ENCODE measurements at places on chromosomes 6 and 20.

GRCh38 chr6:137351890-137352289 lies 132.7 kb upstream of the IFNGR1 start:
- no peak for DNase-seq

DNA sequence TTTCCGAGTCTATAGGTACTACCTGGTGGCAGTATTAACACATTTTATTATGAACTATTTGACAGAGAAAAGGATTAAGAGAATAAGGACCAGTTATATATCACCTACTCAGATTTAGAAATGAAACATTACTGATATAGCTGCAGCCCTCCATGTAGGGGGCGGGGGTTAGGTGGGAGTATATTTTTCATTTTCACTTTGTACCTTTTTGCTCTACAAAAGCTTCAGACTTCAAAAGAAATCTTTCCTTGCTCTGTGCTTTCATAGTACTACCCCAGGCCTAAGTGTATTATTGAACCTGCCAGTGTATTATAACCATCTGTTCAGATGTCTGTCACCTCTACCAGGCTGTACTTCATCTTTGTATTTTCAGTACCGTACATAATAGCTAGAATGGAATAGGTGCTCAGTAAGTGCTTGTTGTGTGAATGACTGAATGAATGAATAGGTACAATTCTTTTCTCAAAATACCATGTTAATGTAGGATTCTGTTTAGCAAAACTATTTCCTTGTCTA lies 43.0 kb downstream of the CDKAL1 start:
- no peak for DNase-seq

DNA sequence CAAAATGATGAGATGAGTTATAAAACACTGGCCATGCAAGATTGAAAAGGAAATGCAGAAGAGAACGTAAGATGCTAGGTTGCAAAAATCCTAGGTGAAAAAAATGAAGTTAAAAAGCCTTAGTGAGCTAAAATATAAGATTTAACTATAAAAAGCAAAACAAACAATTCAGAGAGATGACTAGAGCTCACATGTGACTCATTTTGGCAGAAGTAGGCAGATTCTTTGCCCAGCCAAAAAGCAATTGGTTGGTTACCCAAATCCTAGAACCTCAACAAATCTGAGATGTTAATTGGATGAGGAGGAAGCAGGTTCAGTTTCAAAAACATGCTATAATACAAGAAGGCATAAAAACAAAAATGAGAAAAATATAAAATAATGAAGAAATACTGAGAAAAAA lies 249.1 kb downstream of the OGFRL1 start:
- DNase-seq, result no peak

DNA sequence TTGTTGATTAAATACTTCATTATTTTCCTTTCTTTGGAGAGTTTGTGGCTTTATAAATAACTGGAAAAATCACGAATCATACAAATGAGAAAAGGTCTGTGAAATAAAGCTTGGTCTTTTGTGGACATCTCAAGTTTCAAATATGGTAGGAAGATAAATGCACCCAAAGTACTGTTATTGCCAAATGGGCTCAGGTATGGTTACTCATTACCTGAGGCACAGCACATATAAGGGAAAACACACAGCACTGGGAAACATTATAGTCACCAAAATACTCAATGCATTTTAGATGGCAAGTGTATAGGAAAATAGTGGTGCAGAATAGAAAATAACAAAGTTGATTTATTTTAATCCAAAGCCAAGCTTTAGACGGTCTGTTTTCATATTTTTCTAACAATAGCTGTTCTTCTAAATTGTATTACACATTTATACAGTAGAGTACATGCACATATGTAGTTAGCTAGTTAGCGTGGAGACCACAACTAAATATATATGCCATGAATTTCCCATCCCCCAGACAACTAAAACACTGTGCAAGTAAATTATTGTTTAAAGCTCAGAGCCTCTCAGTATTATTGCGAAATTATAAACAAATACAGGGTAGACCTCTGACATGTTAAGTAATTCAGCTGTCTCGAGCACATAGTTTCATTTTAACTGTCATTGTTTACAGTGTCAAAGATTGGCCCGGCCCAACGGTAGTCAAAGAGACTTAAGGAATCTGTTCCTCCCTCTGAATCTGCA lies 336.0 kb downstream of the SYNE1 start:
- no peak for DNase-seq

- DNase-seq, result no peak
These were observed 19.7 kb upstream of the TM9SF4 start for GRCh38 chr20:32089637-32090362.

DNA sequence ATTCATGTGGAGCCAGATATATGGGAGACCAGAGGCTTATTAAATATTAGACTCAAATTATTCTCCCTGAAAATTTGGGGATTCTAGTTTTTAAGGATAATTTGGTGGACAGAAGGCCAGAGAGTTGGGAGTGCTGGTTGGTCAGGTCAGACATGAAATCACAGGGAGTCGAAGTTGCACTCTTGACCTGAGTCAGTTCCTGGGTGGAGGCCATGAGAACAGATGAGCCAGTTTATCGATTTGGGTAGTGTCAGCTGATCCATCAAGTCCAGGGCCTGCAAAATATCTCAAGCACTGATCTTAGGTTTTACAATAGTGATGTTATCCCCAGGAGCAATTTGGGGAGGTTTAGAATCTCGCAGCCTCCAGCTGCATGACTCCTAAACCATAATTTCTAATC lies 563.5 kb upstream of the NRSN1 start:
- DNase-seq, result no peak

DNA sequence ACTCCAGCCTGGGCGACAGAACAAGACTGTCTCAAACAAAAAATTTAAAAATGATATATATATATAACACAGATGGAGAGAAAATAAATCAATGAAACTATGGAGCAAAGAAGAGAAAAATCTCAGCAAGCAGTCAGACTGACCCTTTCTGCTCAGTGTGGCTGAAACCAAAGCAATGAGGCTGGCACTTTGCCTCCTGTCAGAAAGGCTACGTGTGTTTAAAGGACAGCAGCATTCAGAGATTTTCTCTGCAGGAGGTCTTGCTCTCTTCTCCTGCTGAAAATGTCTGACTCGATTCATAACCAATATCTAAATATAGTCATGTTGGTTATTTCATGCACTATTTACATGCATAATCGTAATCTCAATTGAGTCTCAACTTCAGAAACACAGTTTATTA lies 527.0 kb upstream of the JARID2 start:
- DNase-seq, result no peak

DNA sequence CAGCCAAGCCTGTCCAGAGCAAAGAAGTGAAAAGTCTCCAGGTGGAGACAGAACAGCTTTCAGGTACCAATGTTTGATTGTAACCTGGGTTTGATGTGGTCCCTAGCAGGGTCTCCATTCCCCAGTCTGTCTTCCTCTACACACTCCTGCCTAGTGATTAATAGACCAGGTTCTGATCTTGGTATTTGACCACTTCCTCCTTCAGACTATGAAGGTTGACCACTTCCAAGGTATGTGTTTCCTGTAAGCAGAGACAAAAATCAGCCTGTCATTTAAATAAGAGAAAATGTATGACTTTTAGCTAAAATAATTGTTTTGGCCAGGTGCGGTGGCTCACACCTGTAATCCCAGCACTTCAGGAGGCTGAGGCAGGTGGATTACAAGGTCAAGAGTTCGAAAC lies 41.8 kb upstream of the TOP1 start:
- no peak for DNase-seq

DNA sequence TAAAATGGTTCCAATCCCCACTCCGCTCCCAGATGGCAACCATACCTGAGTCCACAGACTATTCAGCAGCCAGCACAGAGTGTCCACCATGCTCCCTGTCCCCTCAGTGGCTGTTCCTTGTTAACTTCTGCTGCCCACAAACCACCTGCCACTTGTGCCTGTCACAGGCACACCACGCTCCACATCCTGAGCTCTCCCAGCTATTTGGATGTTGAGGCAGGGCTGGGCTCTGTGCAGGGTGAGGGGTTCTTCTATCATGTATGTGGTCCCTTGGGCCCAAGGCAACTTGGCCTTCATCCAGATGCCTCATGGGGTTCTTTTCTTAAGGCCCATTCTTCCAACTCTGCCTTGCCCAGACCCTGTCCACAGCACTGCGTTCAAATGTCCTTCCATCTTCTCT lies 34.0 kb upstream of the NXT1 start:
- no peak for DNase-seq

DNA sequence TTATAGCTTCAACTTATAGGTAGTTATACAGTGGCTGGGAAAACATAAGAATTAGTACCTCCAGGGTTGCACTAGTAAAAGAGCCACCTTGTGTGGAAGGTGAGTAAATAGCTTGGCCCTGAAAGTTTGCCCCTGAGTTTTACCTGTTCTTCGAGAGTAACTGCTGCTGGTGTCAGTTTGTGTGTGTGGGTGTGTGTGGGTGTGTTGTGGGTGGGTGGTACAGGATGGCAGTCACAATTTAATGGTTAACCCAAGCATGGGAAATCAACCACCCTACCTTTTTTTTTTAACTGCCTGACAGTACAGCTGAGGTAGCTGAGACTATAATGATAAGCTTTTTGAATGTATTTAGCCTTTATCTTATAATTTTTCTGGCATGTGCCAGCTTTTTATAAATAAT lies 137.3 kb downstream of the STXBP5 start:
- no peak for DNase-seq

- no peak for DNase-seq
These were observed 129.8 kb downstream of the PREX1 start for GRCh38 chr20:48697845-48698491.

GRCh38 chr20:61932199-61932592 lies 133.5 kb downstream of the TAF4 start:
- DNase-seq, result no peak

DNA sequence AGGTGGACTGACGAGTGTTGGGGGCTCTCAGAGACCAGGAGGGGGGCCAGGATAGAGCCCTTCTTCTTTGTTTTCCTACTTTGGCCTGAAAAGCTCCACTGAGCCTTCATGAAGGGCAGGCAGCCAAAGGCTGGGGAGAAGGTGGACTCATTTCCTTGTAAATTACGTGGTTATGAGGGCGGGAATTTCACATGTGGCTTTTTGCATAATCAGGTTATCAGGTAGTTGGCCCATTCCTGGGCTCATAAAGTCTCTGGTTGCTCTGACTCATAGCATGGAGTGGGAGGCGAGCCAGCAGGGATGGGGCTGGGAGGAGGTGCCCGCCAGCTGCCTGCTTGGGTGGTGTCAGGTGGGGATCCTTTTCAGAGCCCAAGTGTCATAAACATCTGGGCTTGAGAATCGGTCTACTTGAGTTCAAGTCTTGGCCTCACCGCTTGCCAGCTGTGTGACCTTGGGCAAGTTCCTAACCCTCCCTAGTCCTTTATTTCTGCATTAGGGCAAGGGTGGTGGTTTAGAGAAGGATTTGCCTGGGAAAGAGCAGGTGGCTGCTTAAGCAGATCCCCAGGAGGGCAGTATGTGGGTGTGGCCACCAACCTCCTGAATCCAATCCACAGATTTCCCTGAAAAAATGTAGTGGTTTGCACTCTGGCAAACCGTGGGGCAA lies 26.5 kb upstream of the RNF24 start:
- DNase-seq, result no peak

- no peak for DNase-seq
These were observed 67.9 kb downstream of the TRMT11 start for GRCh38 chr6:126054258-126054702.

DNA sequence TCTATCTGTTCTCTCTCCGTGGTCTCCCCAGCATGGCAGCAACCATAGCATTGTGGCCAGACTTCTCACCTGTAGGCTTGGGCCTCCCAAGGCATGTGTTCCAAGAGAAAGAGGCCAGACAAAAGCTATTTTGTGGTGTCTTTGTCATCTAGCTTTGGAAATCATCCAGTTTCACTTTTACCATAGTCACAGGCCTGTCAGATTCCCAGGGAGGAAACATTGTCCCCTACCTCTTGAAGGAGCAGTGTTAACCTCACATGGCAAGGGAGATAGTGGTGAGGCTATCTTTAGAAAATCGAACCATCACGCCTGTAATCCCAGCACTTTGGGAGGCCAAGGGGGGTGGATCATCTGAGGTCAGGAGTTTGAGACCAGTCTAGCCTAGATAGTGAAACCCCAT lies 42.3 kb upstream of the RALGAPA2 start:
- no peak for DNase-seq

- no peak for DNase-seq
These were observed 260.0 kb downstream of the MMUT start for GRCh38 chr6:49202924-49203536.

DNA sequence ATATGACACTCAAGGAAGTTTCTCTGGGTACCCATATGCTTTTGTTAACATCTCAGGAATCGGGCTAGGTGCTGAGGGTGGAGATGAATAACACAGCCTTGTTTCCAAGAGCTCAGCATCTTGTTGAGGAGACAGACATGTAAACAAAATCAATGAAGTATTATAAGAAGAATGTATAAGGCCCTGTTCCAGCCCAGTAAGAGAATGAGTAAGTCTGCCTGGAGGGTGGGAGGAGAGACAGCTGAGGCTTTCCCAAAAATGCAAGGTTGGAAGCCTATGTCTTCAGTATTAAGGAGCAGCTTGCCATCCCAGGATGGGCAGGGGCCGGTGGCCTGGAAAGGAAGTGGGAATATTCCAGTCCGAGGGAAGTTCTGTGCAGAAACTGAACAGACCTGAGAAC lies 615.3 kb upstream of the BTBD3 start:
- no peak for DNase-seq

GRCh38 chr6:24802271-24803059 lies 3.7 kb upstream of the ARMH2 start:
- no peak for DNase-seq

DNA sequence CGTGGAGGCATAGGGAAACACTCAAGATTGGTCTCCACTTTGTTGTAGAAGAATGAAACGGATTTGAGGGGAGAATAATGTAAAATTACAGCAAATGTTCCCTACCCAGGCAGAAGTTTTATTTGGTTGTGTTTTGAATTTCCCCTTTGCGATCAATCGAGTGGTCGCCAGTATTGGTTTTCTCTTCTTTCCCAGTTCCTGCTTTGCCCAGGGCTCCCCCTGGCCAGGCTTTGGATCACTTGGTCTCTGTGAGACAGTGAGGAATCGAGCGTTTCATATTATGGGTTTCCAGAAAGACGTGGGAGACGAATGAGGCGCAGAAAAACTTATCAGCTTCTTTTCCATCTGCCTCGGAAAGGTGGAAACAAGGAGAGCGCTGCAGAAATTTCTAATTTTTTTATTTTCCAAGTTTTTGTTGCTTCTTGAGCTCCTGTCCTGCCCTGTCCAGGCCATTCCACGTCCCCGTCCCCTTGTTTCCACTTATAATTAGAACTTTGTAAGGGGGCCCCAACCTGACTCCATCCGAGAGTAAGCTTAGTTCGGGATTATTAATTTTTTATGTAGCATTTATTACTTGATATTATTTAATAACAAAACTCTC lies 7.5 kb upstream of the TBX18 start:
- no peak for DNase-seq

GRCh38 chr6:37110500-37111461 lies 59.2 kb upstream of the PIM1 start:
- no peak for DNase-seq

- DNase-seq, result no peak
These were observed 725.3 kb downstream of the COL12A1 start for GRCh38 chr6:74480561-74480960.

DNA sequence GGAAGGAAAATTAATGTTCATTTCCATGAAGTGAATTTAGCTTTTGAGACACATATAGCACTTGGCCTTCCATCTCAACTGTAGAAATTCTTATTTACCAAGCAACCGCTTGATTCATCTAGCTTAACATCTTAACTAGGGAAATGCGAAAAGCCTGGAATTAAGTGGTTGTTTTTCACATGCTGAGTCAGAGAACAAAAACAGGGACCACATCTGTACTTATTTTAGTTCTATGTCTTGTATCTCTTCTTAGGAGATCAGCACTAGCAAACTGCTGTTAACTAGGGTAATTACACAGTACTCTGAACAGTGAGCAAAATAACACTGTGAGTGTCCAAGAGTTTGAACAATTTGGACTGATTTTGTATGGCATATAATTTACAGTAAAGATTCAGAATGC lies 590.9 kb upstream of the NRSN1 start:
- DNase-seq, result no peak

All from NCI-H1436 (cell line).